Smooth muscle cell of trachea (primary cell): ENCODE measurements at places on chromosomes 7 and 10. TPM values are rescaled to one million over a fixed set of nuclear protein-coding genes. Genes with fewer than 3 reads are reported as not detected.

The ASIC3 gene
- total RNA-seq = 0.17 TPM in 1 of 2 replicates, not detected in the other

The FAM13C gene
- total RNA-seq = 2.5 and 3.3 TPM in 2 replicates

The AKR1D1 gene
- not detected in 2 replicates for total RNA-seq

The PSD gene
- total RNA-seq = 0.73 and 20.2 TPM in 2 replicates

The LBX1 gene
- not detected in 2 replicates for total RNA-seq

The HEPACAM2 gene
- total RNA-seq = 0.17 TPM in 1 of 2 replicates, not detected in the other

The FBXO24 gene
- total RNA-seq = 0.15 and 0.33 TPM in 2 replicates

The LIPN gene
- not detected in 2 replicates for total RNA-seq

The TAS2R41 gene
- 0.17 TPM in 1 of 2 replicates, not detected in the other for total RNA-seq

The ANKRD22 gene
- total RNA-seq = not detected in 2 replicates

The WASHC2C gene
- total RNA-seq = 62.0 and 62.4 TPM in 2 replicates

The INMT gene
- total RNA-seq = 20.1 and 20.8 TPM in 2 replicates

The PTER gene
- 11.7 and 12.5 TPM in 2 replicates for total RNA-seq

The MSMB gene
- total RNA-seq = not detected in 2 replicates

The UNCX gene
- total RNA-seq = not detected in 2 replicates

The CPED1 gene
- 89.8 and 122 TPM in 2 replicates for total RNA-seq

The NANOS1 gene
- total RNA-seq = 0.29 and 1.5 TPM in 2 replicates

The MCMBP gene
- total RNA-seq = 41.7 and 43.1 TPM in 2 replicates

The HOXA2 gene
- total RNA-seq = 1.3 and 2.6 TPM in 2 replicates
